Activated CD4-positive, alpha-beta T cell treated with anti-CD3 and anti-CD28 coated beads, Interleukin-2, Interleukin-4, amounts not matched to agents 100 ng/mL and 50 ng/mL, durations not matched to agents 16 hours and 8 hours (primary cell): ENCODE measurements at places on chromosomes 2 and 18.

GRCh38 chr2:147884830-147885229, 40.0 kb downstream of the ACVR2A start:
- no peak for DNase-seq

GRCh38 chr2:45145073-45145899, 136.0 kb upstream of the SIX2 start:
- no peak for DNase-seq

DNA sequence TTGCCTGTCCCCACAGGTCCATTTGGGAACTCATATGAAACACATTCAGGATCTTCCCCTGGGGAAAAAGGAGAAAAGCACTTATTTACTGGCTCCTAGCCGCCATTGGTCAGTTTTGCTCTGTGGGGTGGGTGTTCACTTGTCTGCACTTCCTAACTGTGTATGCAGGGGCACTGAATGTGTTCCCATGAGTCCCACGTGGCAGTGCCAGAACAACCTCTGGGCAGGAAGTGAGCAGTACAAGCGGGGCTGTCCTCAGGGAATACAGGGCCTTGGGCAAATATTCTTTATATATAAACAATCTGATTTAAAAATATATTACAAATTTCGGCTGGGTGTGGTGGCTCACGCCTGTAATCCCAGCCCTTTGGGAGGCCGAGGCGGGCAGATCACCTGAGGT, 21.8 kb upstream of the CTIF start:
- no peak for DNase-seq

- no peak for DNase-seq
These were observed 7.6 kb downstream of the RFX8 start for GRCh38 chr2:101467306-101467705.

- no peak for DNase-seq
These were observed 515.0 kb downstream of the TMEM182 start for GRCh38 chr2:103276869-103277268.

- no peak for DNase-seq
These were observed 218.1 kb downstream of the TWIST2 start for GRCh38 chr2:239065962-239066361.

GRCh38 chr2:102061962-102062795, 70.4 kb downstream of the IL1R2 start:
- peak; percentile 81 for DNase-seq

DNA sequence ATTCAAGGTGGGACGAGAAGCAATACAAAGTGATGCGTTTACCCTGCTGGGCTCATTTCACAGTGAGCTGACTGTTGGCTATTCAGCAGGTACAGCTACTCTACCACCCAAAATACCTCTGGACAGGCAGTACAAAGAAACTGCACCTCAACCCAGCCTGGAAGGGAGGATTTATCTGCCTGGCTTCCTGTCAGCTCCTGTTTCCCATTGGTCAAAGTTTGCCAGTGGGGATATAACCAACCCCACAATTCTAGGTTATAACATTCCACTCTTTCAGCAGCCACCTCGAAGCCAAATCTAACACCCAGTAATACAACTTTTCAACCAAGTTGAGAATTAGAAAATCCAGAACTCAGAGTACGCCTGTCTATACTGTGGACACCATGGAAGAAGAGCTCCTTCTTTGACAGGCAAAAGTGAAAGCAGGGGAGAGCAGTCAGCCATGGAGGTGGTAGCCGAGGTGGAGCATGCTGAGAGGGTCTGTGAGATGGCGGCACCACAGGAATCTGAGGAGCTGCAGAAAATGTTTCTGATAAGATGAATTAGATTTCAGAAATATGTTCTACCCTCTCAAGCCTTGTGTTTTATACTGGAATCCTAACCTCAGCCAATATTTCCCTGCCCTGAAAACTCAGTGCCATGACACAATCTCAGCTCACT, 10.8 kb downstream of the DUSP19 start:
- DNase-seq, result no peak

DNA sequence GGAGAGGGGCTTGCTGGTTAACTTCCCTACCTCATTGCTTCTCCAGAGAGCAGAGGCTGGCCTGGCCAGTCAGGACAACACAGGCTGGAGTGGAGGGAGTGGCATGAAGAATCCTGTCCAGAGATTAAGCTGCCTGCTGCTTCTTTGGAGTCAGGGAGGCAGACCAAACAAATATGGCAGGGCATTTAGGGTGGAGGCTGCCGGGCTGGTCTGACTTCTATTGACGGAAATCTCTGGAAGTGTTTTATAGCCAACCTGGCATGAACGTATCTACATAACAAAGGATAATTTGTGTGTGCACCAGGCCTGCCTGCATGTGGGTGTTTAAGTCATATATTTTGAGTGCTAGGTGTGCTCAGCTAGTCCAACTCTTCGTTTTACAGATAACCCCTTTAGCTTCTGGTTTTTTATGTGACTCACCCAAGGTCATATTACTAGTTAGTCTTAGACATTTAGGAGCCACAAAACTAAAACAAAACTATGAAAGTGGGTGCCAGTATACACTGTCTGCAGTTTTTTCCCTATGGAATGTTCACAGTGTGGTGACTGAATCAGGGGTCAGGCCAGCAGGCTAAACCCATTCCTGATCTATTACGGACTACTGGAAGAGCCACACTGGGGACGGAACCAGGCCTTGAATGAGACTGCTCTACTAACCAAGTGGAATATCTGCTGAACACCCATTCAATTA, 5.5 kb downstream of the NPC1 start:
- DNase-seq, result no peak

- DNase-seq, result no peak
These were observed 239.6 kb downstream of the CDH20 start for GRCh38 chr18:61572871-61573270.

DNA sequence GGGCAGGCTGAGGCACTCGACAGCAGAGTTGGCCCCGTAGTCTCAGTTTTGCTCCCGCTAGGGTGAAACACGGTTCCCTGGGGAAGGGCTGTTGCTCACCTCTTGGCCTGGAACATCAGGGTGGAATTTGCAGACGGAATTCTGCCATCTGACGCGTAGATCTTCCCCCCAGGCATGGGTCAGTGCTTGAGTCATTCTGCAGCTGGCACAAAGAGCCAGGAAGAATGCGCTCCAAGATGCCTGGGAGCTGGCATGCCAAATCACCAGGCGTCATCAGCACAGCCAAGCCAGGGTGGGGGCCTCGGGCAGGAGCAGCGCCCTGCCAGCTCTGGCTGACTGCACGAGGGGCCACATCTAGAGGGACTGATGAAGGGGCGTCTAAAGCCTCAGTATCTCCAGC, 42.7 kb downstream of the ODC1 start:
- no peak for DNase-seq

- no peak for DNase-seq
These were observed 88.2 kb downstream of the CRACDL start for GRCh38 chr2:98847853-98848252.

- peak; percentile 75 for DNase-seq
These were observed 231.2 kb downstream of the MYO3B start for GRCh38 chr2:170409164-170409535.

DNA sequence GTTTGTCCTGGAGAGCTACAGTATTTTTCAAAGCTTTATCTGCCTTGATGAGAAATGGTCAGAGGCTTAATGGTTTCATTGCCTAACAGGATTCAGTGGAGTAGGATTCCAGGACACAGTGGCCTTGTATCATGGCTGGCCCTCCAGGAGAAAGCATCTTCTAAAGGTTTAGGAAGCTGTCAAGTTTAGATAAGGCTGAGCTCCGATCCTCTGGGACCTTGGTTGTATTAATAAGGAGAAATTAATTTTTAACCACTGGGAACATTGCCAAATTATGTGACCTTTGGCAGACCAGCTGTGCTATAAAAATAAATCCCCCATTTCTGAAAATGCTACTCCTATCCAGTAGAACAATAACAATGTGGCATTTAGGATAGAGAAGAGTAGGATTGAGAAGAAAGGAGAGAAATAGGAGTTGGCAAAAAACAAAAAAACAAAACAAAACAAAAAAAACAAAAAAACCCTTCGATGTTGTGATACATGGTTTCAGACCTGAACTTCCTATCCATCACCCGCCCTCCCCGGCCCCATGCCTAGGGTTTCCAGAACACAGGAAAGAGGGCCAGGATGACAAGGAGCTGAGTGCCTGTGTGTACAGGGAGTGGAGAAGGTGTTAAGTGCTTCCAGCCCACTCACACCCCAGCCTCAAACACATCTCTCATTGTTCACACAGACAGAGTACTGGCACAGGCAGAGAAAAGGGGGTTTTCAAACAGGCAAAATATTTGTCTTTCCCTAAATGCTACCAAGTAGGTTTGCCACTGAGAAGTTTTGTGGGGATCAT, 6.3 kb downstream of the NRP2 start:
- no peak for DNase-seq

DNA sequence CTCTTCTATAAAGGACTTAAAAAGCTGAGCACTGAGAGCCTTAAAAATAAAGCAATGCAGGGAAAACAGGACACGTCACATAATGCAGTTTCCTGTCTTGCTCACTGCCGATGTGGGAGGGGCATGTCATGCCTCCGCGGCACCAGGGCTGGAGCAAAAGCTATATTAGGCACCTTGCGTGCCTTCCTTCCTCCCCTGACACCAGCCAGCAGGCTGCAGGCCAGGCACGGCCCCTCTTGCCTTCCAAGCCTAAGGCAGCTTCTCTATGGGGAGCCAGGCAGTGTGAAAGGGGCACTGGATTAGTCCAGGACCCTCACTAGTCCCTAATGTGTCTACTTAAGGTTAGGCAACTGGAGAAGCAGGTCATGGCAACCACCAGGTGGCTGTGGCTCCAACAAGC, 26.3 kb downstream of the MRPL35 start:
- peak; percentile 40 for DNase-seq

GRCh38 chr2:21270083-21270491, 146.3 kb downstream of the TDRD15 start:
- DNase-seq, result no peak

DNA sequence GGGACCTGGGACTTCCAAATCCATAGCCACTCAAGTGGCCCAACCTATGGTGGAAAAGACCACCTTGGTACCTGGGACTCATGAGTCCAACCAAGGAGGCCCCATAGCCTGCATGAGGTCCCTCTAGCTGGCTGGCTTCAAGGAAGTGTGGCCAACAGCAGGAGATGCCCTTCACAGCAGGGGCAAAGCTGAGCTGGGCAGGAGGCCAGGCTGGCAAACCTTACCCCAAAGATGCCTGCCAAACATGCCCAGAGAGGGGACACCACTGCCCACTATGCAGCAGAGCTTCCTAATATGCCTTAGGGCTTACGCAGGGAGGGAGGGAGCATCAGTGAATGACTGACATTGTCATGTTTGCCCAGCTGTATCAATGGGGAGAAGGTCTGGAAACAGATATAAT, 188.0 kb upstream of the GLI2 start:
- DNase-seq, result no peak

GRCh38 chr2:129744141-129744540, 235.3 kb upstream of the RAB6C start:
- no peak for DNase-seq

DNA sequence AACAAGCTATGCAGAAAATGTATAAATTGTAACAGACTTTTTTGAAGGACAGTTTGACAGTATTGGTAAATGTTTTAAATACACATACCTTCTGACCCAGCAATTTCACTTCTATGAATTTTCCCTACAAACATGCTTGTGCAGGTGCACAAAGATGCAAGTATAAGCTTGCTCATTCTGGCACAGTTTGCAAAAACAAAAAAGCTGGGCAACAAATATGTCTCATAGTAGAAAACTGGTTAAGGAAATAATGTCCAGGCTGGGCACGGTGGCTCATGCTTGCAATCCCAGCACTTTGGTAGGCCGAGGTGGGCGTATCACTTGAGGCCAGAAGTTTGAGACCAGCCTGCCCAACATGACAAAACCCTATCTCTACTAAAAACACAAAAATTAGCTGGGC, 96.9 kb upstream of the NEDD4L start:
- DNase-seq, result no peak

DNA sequence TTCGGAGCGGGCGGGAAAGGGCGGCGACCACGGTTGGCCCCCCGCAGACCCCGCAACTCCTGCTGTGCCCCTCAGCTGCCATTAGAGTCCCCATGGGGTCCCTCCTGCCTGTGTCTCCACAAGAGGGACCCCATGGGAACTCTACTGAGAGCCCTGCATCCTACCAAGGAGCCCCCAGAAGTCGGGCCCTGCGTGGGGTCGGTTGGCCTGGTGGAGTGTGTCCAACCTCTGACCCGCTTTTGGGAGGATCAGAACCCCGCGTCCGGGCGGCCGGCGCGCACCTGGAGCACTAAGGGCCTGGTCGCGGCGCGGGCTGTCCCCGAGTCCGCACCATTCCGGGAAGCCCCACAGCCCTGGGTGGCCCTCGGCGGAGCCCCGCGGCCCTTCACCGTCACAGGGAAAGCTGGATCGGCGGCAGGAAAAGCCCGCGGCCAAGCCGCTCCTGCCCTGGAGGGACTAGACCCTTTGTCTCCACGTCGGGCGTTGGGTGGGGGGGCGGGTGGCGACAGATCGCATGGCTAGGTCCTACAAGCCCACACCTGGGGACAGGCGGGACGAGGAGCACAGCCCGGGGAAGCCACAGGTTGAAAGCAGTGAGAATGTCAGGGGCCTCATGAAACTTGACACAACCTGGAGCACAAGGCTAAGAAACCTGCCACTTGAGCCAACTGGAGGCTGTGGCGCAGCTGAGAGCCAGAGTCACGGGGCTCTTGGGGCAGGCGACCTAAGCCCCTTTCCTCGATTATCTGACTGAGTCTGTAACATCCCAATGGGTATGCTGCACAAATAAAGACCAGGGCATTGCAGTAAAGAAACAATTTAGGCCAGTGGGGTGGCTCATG, 11.2 kb upstream of the CXXC1 start:
- no peak for DNase-seq

GRCh38 chr2:178250429-178250828, 56.1 kb downstream of the OSBPL6 start:
- no peak for DNase-seq

DNA sequence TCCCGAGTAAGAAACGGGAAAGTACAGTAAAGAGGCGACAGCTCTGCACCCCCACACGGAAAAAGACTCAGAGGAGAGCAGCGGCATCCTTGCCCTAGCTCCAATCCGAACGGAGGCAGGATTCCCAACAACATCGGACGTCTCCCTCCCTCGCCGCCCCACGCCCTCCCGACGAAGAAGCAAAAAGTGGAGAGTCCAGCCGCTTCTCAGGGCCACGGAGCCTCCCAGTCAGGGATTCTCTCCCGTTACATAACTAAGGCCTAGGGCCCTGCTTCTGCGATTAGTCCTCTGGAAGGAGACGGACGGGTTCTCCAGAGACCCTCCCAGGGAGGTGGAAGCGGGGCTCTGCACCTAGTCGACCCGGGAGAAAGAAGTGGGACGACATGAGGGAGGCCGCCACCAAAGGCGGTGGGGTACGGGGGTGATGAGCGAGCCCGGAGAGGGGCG, 587 bp downstream of the SUMO1 start:
- DNase-seq, result peak; percentile 11

- DNase-seq, result no peak
These were observed 24.3 kb downstream of the TMEM237 start for GRCh38 chr2:201618744-201619662.

- no peak for DNase-seq
These were observed 51.3 kb downstream of the KCMF1 start for GRCh38 chr2:85022232-85022631.

- DNase-seq, result no peak
These were observed 108.4 kb downstream of the GATA6 start for GRCh38 chr18:22277758-22278157.
